HTR-8/SVneo (cell line): ENCODE measurements at places on chromosomes 4 and X.

GRCh38 chr4:143337600-143338287 is 1.1 kb downstream of the GAB1 start:
- peak; percentile 11 for DNase-seq

DNA sequence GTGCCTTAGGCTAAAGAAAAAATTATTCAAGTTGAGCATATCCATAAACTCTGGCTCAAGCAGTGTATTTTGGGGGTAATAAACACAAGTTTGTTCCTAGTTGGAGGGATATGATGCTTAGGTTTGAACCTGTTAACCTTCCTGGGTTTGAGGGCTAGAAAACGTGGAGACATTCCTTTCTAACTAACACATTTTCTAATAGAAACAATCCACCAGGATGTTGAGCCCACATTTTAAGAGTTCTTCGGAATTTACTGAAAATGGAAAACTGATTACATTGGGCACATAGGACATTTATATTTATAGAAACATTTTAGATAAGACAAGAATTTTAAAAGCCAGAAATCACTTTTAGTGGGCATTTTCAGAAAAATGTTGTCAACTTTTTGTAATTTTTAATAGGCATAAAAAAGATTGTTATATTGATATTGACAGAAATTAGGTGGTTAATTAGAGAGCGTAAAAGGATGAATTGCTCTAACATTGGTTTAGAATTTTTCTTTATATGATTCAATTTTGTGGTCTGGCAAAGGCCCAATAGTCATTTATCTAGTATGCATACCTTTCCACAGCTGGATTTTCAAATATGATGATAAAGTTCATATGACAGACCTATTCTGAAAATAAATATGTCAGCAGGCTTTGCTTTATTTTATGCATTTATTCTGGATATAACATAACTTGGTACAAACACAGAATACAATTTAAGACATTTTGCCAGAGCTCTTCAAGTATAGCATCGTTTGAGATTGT is 49.2 kb downstream of the CEP44 start:
- no peak for DNase-seq

- no peak for DNase-seq
Observed at GRCh38 chr4:72933029-72933428, 136.5 kb downstream of the COX18 start.

- no peak for DNase-seq
Observed at GRCh38 chrX:119337201-119337600, 61.9 kb upstream of the SLC25A43 start.

GRCh38 chr4:140753329-140753728 is 2.9 kb downstream of the TBC1D9 start:
- no peak for DNase-seq

DNA sequence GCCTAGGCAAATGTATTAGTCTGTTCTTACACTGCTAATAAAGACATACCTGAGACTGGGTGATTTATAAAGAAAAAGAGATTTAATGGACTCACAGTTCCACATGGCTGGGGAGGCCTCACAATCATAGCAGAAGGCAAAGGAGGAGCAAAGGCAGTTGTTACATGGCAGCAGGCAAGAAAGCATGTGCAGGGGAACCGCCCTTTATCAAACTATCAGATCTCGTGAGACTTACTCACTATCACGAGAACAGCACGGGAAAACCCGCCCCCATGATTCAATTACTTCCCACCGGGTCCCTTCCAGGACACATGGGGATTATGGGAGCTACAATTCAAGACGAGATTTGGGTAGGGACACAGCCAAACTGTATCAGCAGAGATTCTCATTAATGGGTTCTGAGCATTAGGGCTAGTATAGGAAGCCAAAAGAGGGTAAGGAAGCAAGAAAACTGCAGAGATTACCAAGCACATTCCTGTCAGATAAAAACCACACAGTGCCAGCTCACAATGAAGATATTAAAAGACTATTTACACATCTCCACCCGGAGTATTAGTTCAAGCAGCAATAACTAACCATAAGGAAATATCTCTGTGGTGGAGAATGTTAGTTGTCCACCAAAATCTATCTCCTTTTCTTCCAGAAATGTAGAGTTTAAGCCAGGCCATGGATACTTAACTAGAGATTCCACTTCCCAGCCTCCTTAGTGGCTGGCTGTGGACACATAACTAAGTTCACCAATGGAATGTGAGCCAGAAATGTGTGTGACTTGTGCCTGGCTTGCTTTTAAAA is 61.2 kb upstream of the HOPX start:
- DNase-seq = no peak

DNA sequence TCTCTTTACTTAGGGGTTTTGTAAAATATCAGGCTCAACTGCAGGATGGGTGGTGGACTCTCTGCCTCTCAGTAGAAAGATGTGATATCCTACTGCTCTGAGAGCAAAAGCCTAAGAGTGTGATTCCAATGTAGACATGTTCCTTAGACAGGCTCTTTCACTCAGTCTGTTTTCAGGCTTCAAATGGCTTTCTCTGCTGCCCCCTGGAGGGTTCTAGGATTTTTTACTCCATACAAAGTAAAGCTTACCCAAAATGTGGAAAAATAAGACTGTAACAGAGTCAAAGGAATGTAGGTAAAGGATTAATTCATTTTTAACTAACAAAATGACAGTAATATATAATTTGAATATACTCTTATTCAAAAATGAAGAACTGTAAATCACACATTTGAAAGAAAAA is 32.1 kb downstream of the ZGRF1 start:
- DNase-seq = peak; percentile 41

- DNase-seq = no peak
Observed at GRCh38 chrX:47483306-47484268, 565 bp upstream of the ZNF41 start.

- DNase-seq = no peak
Observed at GRCh38 chr4:81343046-81343445, 128.0 kb upstream of the PRKG2 start.

DNA sequence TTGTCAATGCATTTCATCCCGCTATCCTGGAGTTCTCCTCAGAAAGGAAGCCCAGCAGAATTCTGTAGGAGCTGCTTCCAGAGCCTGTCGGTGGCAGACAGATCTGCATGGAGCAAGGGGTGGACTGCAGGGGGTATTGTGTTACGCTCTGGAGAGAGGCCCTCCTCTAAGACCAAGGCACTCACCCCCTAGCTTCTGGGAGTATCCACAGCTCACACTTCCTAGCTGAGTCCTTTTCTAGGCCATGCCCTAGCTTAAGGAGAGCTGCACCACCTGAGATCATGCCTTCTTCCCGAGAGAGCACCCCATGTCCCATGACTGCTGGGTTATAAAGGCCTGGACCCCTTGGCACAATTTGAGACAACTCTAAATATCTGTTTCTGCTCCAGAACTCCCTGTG is 39.1 kb downstream of the MTNR1A start:
- DNase-seq = no peak

GRCh38 chr4:55348466-55348865 is 2.4 kb downstream of the SRD5A3 start:
- no peak for DNase-seq

- no peak for DNase-seq
Observed at GRCh38 chrX:27254656-27255055, 208.5 kb downstream of the PPP4R3C start.

DNA sequence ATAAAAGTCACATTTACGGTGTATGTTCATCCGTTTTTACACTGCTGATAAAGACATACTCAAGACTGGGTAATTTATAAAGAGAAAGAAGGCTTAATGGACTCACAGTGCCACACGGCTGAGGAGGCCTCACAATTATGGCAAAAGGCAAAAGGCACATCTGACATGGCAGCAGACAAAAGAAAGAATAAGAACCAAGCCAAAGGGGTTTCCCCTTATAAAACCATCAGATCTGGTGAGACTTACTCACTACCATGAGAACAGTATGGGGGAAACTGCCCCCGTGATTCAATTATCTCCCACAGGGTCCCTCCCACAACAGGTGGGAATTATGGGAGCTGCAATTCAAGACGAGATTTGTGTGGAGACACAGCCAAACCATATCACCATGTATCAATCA is 7.3 kb upstream of the GUCY1B1 start:
- no peak for DNase-seq

DNA sequence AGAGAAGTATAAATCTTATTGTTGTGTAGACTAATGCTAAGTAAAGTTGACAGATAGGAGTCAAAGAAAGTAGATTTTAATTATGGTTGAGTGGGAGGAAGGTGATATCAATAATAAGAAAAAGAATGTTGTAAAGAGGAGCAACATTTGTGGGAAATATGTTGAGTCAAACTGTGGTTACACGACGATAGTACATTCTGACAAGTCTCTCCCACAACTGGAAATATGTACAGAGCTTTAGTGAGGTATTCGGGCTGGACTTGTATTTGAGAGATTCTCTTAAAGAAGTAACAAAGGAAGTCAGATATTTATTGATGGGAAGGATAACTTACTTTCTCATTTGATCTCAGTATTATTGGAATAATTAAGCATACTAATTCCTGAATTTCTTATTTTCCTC is 525.3 kb upstream of the MAGEB2 start:
- DNase-seq = peak; percentile 3

DNA sequence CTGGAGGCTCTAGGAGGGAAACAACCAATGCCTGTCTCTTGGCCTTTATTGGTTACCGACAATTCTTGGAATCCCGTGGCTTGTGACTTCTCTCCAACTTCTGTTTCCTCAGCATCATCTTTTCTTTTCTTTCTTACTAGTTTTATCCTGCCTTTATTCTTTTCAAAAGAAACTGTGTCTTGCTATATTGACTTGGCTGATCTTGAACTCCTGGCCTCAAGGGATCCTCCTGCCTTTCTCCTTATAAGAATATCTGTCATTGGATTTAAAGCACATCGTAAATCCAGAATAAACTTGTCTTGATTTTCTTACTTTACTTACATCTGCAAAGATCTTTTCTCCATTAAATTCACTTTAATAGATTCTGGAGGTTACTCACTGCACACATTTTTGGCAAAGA is 49.9 kb upstream of the UGT2B10 start:
- no peak for DNase-seq

GRCh38 chrX:20681683-20682082 is 415.0 kb upstream of the RPS6KA3 start:
- DNase-seq = no peak

DNA sequence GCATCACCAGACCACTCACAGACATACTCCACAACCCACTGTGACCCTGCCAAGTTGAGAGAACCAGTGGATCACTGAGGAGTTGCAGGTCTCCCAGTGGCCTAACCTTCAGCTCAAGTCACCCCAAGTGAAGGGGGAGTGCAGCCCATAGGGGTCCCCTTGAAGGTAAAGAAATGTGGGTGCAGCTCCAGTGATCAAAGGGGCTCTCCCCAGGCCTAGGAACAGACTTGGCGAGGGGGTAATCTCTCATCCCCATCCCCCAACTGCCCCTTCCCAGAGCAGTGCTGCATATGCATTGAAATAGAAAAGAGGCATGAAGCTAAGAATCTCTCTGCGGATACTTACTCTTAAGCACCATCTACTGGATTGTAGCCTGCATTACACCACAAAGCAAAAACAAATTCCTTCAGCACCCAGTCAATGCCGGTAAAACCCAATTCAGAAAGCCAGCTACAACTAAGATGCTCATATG is 27.0 kb downstream of the MAGEE1 start:
- no peak for DNase-seq

DNA sequence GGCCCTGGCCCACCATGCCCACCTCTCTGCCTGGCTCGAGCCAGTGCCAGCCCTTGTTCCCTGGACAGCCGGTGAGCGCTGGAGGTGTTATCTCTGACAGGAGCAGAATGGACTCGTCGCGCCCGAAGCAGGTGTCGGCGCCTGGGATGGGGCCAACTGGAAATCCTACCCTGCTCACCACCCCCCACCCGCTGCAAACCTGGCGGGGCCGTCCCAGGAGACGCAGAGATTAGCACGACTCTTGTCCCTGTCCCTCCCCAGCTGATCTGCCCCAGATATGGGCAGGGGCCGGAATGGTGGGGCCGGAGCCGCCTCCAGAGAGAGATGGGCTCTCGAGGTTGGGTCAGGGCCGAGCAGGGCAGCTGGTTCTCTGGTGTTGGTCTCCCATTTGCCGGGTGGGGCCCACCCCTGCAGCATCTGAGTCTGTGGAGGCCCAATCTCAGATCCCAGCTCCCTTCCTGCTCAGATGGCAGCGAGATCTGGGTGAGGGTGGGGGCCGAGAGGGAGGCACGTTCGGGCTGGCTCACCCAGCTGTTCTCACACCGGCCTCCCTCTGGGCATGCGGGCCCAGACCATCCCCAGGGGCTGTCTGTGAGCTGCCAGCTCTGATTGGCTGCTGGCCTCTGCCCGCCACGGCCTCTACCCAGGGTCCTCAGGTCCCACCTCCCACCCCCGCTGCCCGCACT is 20.1 kb upstream of the FGFR3 start:
- no peak for DNase-seq

DNA sequence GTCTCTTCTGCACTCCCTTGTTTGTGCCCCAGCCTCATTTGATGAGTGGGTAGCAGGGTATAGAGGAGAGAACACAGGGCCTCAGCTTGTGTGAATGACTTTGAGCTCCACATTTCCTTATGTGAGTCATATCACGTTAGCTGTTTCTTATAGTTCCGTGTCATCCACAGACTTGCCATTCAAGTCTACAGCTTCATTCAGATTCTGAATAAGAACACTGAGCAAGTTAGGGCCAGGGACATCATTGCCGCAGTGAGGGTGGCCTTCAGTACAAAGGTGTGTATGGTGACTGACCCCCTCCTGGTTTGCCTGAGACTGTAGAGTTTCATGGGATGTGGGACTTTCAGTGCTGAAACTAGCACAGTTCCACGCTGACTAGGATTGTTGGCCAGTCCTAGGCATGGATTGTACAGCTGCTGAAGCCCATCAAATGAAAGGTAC is 23.6 kb downstream of the KLF3 start:
- DNase-seq = no peak

DNA sequence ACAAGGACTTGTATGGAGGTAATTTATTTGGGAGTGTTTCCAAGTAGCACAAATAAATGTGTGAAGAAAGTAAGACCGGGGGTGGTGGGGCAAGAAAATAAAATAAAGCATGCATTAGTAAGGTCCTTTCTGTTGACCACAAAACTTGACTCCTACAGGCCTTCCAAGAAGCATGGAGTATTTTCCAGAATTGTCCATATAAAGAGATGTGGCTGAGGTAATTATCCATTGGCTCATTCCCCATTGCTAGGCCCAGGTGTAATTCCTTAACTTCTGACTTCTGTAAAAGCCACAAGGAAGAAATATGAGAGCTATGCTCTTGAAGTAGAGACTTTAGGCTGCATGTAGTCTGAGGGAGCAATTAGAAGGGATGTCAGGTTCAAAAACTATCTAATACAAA is 430.5 kb upstream of the PABPC4L start:
- no peak for DNase-seq

DNA sequence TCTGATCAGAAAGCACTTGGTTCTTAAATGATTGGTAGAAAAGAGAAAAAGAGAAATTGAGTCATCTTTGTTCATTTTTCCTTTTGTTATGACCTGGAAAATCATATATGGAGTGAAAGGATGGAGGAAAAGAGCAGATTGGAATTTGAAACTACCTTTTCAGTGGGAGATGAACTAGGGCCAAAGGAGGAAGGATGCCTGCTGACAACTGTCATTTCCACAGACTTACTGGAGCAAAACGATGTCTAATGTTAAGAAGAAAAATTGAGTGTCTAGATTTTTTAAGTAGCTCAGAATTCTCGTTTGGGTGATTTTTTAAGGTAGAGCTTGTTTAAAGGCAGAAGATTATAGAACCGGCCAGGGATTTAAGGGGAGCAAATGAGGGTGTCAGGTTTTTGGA is 144.6 kb upstream of the KCNIP4 start:
- DNase-seq = no peak
